ENCODE measurements at places on chromosomes 4 and X.

- DNase-seq: no peak
Observed at GRCh38 chr4:99324979-99325378, 3.8 kb upstream of the ADH1B start.

GRCh38 chr4:14726877-14727361 is 275.4 kb upstream of the CPEB2 start:
- DNase-seq: no peak

DNA sequence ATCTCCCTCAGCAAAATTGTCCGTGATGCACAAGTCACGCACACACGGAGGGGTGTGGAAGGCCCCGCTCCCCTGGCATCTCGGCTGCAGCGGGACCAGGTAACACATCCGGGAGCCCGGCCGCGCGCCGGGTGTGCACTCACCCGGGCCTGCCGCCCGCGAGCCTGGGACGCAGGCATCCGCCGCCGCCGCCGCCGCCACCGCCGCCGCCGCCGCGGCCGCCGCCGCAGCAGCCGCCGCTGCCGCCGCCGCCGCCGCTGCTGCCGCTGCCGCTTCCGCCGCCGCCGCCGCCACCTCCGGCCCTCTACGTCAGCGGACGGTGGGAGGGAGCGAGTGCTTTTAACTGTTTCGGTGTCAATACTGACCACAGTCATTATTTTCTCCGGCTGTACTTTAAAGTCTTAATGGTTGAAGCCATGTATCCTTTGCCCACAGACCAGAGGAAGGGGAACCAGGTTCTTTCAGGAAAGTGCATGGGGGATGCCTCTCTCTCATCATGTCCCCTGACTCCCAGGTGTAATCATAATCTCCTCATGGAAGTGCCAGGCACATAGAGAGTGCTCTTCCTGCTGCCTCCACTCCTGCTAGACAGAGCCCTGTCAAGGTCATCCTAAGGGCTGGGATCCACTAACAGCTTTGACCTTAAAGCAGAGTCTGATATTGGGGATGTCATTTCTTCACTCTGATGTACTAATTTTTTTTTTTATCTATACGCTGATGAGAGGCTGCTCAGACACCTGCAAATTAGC is 38.0 kb downstream of the MAGEE2 start:
- DNase-seq: no peak

GRCh38 chr4:156906325-156906724 is 65.3 kb downstream of the PDGFC start:
- no peak for DNase-seq

- DNase-seq: no peak
Observed at GRCh38 chr4:127844601-127845116, 36.0 kb upstream of the PLK4 start.

DNA sequence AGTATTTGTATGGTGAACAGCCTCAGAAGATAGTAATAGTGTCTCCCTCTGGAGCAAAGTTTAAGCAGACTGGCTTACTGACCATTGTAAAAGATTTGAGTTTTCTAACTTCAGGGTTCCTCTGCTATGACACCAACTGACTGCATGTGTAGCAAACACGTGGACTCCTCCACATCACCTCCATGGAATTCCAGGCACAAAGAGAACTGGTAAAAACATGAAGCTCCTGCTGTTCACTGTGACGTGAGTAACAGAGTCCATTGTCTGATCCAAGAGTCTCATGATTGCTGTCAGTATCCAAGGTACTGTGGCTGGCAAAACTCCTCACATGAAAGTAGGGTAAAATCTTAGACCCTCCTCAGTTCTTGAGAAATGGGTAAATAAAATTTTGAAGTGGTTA is 107.6 kb upstream of the FAM9B start:
- DNase-seq: no peak

- DNase-seq: no peak
Observed at GRCh38 chr4:81225252-81225651, 10.2 kb upstream of the PRKG2 start.

- no peak for DNase-seq
Observed at GRCh38 chrX:21741869-21742701, 15.8 kb downstream of the SMPX start.

DNA sequence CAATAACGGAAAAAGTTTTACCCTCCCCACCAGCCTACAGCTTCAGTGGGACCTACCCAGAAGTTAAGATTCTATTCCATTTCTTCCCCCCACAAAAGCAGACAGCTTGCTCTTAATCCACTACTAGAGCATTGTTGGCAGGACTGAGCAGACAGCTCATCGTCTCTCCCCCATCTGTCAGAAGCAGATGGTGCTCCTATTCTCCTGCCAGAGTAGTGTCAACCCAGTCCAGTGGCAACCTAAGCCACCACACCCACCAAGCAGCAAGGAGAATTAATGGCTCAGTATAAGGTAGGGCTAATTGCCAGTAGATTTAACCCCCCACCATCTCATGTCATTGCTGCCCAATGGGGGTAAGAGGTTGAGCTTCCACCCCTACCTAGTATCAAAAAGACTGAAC is 62.0 kb downstream of the AWAT2 start:
- DNase-seq: no peak

GRCh38 chr4:19030048-19030447 is 1008.5 kb upstream of the LCORL start:
- DNase-seq: no peak

- DNase-seq: no peak
Observed at GRCh38 chrX:38960137-38960536, 158.9 kb downstream of the MID1IP1 start.

- DNase-seq: no peak
Observed at GRCh38 chrX:11887175-11887574, 129.1 kb downstream of the MSL3 start.

GRCh38 chr4:43864616-43865146 is 583.9 kb downstream of the KCTD8 start:
- DNase-seq: no peak
